ENCODE measurements at places on chromosomes 11 and 22. TPM values are rescaled to one million over a fixed set of nuclear protein-coding genes. Genes with fewer than 3 reads are reported as not detected.

Gene BTG4
- 0.31 TPM for total RNA-seq

Gene KCNQ1
- 1.2 TPM for total RNA-seq

Gene KDM4D
- total RNA-seq, result 2.6 TPM

Gene OSM
- total RNA-seq, result not detected

Gene KLHDC7B
- total RNA-seq, result 0.58 TPM

Gene OR8G1
- total RNA-seq, result not detected

DNA sequence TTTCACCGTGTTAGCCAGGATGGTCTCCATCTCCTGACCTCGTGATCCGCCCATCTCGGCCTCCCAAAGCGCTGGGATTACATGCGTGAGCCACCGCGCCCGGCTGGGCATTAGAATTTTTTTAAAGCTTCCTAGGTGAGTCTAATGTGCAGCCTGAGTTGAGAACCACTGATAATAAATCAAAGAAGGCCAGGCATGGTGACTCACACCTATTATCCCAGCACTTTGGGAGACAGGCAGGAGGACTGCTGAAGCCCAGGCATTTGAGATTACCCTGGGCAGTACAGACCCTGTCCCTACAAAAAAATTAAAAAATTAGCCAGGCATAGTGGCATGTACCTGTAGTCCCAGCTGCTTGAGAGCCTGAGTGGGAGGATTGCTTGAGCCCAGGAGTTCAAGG is 13.7 kb downstream of the MEI1 start:
- no peak overlapping the region for H3K27ac ChIP-seq
- H3K36me3 ChIP-seq, result no peaks in the 10 kb centered on the region
- H3K27me3 ChIP-seq, result no peaks in the 10 kb centered on the region
- H3K4me3 ChIP-seq, result no peak overlapping the region

- H3K27ac ChIP-seq, result no peak overlapping the region
- no peak for DNase-seq
- H3K27me3 ChIP-seq, result no peaks in the 10 kb centered on the region
- no peaks in the 10 kb centered on the region for H3K4me1 ChIP-seq
- no peak overlapping the region for H3K4me3 ChIP-seq
- H3K36me3 ChIP-seq, result no peaks in the 10 kb centered on the region
Measured at GRCh38 chr11:116540645-116541304, 232.0 kb downstream of the BUD13 start.

GRCh38 chr11:43689167-43689566 is 8.6 kb downstream of the HSD17B12 start:
- no peaks in the 10 kb centered on the region for H3K27me3 ChIP-seq
- DNase-seq, result no peak
- H3K4me1 ChIP-seq, result peaks cover 41% of the 10 kb centered on the region
- H3K27ac ChIP-seq, result no peak overlapping the region
- H3K36me3 ChIP-seq, result no peaks in the 10 kb centered on the region

GRCh38 chr11:95092549-95093324 is 3.1 kb downstream of the ENDOD1 start:
- no peaks in the 10 kb centered on the region for H3K36me3 ChIP-seq
- no peak overlapping the region for H3K4me3 ChIP-seq
- peak; percentile 57 for DNase-seq
- no peak overlapping the region for H3K27ac ChIP-seq
- H3K27me3 ChIP-seq, result peaks cover 36% of the 10 kb centered on the region

GRCh38 chr22:30875481-30876215 is 92.9 kb downstream of the MORC2 start:
- H3K27me3 ChIP-seq, result no peaks in the 10 kb centered on the region
- H3K36me3 ChIP-seq, result no peaks in the 10 kb centered on the region
- H3K4me1 ChIP-seq, result no peaks in the 10 kb centered on the region
- no peak overlapping the region for H3K27ac ChIP-seq
- DNase-seq, result no peak

GRCh38 chr22:38987171-38987895 is 5.2 kb downstream of the APOBEC3B start:
- no peak for DNase-seq
- peaks cover 2% of the 10 kb centered on the region for H3K4me1 ChIP-seq
- 0 out of 2 replicates have a peak, but pooled peaks cover 5% of the 10 kb centered on the region for H3K27me3 ChIP-seq
- no peak overlapping the region for H3K4me3 ChIP-seq

DNA sequence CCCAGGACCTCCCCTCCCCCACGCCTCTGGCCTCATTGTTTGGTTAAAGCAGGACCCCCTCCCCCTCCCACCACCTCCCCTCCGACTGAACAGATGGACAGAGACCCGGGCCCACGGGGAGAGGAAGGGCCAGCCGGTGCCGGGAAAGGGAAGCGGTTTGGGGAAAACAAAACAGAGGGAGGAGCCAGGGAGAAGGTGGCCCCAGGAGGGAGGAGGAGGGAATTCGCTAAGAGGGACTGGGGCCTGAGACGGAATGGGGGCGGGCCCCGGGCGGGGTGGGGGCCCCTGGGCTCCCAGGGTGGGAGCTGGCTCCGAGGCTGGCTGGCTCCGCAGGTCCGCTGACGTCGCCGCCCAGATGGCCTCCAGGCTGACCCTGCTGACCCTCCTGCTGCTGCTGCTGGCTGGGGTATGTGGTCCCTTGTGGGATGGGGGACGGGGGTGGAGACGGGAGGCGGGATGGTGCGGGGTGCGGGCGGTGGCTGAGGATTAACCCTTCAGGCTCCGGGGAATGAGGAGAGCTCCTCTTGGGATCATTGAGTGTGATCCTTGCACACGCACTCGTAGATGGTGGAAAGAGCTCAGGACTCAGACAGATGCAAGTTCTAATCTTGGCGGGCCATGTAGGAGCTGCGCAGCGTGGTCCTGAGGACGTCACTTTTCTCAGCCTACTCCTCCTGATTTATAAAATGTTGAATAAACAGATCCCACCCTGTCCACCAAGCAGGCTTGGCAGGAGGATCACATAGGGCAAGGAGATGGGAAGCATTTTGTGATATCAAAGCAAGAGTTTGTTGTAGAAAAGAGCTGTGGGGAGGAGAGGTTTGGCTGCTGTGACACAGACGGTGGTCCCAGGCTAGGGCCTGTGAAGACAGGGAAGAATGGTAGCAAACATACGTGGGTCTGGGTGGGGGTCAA is 688 bp downstream of the SERPING1 start:
- H3K27me3 ChIP-seq, result no peaks in the 10 kb centered on the region
- H3K4me3 ChIP-seq, result peak overlapping the region; percentile 64
- H3K27ac ChIP-seq, result peak overlapping the region; percentile 92
- DNase-seq, result peak; percentile 96
- peaks cover 11% of the 10 kb centered on the region for H3K4me1 ChIP-seq
- no peaks in the 10 kb centered on the region for H3K36me3 ChIP-seq

GRCh38 chr11:73951797-73952196 is 971 bp downstream of the DNAJB13 start:
- H3K36me3 ChIP-seq, result no peaks in the 10 kb centered on the region
- H3K27ac ChIP-seq, result no peak overlapping the region
- peaks cover 3% of the 10 kb centered on the region for H3K4me1 ChIP-seq
- no peak overlapping the region for H3K4me3 ChIP-seq
- no peaks in the 10 kb centered on the region for H3K27me3 ChIP-seq
- no peak for DNase-seq

GRCh38 chr22:44380756-44381486 is 68.2 kb upstream of the SHISAL1 start:
- H3K27me3 ChIP-seq, result no peaks in the 10 kb centered on the region
- H3K27ac ChIP-seq, result no peak overlapping the region
- no peak for DNase-seq

DNA sequence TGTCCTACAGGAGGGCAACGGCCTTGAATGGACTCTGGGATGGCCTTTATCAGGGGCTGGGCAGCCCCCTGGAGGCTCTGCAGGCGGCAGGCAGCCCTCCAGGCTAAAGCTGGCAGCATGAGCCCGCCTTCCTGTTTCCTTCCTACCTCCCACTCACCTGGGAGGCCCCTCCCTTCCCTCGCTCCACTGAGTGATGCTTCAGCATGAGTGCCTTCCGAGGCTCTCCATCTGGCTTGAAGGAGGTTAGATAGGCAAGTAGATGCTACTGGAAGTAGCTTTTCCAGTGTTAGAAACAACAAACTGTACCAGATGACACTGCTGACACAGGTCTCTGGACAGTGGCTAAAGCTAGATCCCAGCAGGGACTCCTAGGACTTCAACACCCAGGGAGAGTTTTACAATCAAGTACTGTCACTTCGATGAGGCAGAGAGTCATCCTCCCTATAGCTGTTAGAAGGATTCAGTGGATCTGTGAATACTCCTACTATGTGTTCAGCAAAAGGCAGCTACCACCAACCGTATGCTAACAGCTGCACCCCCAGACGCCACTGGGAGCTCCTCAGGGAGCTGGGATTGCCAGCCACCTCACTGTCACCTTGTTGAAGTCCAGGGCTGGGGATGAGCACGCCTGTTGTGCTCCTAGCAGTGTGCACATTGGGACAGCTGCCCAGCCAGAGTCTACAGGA is 4.1 kb upstream of the SLC25A1 start:
- no peak overlapping the region for H3K4me3 ChIP-seq
- no peaks in the 10 kb centered on the region for H3K4me1 ChIP-seq
- H3K27me3 ChIP-seq, result no peaks in the 10 kb centered on the region
- no peak for DNase-seq
- no peak overlapping the region for H3K27ac ChIP-seq

DNA sequence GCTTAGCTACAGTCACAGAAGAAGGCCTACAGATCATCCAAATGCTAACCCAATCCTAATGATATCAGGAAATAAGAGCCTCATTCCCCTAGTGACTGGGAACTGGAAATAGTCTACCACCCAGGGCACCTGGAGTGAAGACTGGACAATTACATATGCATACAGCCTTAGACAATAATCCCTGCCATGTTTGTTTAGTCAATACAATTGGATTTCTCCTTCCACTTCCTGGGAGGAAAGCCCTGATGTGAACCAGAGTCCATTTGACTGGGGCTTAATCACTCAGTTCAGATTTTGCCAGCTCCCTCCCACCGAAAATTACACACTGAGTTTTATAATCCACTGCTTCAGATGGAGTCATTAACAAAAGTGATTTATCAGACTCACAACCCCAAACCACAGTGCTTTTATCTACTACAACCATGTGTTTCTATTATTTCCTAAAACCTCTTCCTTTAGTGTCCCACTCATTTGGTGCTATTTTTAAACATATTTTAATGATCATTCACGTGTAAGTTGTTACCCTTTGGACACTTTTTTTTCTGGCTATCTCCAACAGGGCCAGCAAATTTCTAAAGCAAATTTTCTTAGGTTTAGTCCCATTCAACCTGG is 29.9 kb downstream of the CWF19L2 start:
- no peaks in the 10 kb centered on the region for H3K4me1 ChIP-seq
- no peaks in the 10 kb centered on the region for H3K27me3 ChIP-seq
- H3K36me3 ChIP-seq, result no peaks in the 10 kb centered on the region
- no peak overlapping the region for H3K4me3 ChIP-seq
- H3K27ac ChIP-seq, result no peak overlapping the region

DNA sequence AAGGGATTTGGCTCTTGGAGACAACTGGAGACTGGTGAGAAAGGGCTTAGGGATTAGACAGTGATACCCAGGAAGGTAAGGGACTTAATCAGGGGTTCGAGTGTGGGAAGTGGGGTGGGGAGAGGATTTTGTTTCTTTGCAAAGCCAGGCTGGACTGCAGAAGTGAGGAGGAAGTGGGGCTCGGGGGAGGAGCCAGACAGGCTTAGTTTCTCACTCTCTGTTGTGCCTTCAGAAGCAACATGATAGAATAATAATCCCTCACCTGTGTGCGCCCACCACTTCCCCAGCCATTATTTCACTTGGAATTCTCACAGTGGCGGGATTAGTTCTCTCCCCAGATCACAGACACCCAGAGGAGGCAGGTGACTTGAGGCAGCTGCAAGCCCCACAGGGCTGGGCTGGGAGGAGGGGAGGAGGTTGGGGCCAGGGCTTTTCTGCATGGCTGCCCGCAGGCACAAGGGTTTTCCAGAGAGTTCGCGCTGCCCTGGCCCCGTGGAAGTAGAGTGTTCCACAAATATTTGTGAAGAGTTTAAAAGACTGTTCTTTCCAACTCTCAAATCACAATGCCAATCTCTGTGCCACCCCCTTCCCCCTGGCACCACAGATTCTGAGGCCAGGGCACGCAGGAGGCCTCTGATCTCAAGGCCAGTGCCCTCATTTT is 4.0 kb upstream of the SEC14L2 start:
- peaks cover 17% of the 10 kb centered on the region for H3K4me1 ChIP-seq
- H3K4me3 ChIP-seq, result 0 out of 2 replicates have a peak overlapping the region, but pooled peaks have one; percentile 4
- DNase-seq, result no peak
- peaks cover 24% of the 10 kb centered on the region for H3K27me3 ChIP-seq
- no peaks in the 10 kb centered on the region for H3K36me3 ChIP-seq

- H3K4me3 ChIP-seq, result no peak overlapping the region
- H3K4me1 ChIP-seq, result no peaks in the 10 kb centered on the region
- no peaks in the 10 kb centered on the region for H3K27me3 ChIP-seq
- DNase-seq, result peak; percentile 32
- H3K36me3 ChIP-seq, result no peaks in the 10 kb centered on the region
Measured at GRCh38 chr22:50445071-50445879, 29.6 kb downstream of the SBF1 start.

DNA sequence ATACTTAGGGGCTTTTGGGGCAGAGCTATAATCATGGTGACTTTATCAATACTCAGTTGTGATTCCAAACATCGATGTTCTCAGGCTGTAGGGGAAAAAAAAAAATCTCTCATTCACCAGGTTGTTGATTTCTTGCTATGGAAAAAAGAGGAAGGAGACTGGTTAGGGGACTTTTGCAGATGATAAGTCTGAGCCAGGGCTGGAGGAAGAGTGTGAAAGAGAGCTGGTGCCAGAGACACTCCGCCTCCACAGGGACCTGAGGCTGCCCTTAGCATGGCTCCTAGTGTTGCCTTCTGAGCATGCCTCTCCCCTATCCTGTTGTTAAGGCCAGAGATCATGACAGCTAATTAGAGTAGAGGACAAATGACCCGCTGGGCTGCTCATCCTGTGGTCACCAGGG is 16.9 kb downstream of the UPB1 start:
- H3K4me1 ChIP-seq, result peaks cover 19% of the 10 kb centered on the region
- no peaks in the 10 kb centered on the region for H3K27me3 ChIP-seq
- no peak for DNase-seq
- no peak overlapping the region for H3K4me3 ChIP-seq
- no peaks in the 10 kb centered on the region for H3K36me3 ChIP-seq

GRCh38 chr22:43002202-43002586 is 12.8 kb downstream of the PACSIN2 start:
- H3K4me1 ChIP-seq, result peaks cover 74% of the 10 kb centered on the region
- DNase-seq, result peak; percentile 36
- H3K27me3 ChIP-seq, result no peaks in the 10 kb centered on the region
- no peaks in the 10 kb centered on the region for H3K36me3 ChIP-seq
- H3K27ac ChIP-seq, result peak overlapping the region; percentile 14
- H3K4me3 ChIP-seq, result no peak overlapping the region

GRCh38 chr11:78377625-78378418 is 39.8 kb downstream of the GAB2 start:
- peaks cover 8% of the 10 kb centered on the region for H3K4me1 ChIP-seq
- H3K4me3 ChIP-seq, result no peak overlapping the region
- no peaks in the 10 kb centered on the region for H3K36me3 ChIP-seq

DNA sequence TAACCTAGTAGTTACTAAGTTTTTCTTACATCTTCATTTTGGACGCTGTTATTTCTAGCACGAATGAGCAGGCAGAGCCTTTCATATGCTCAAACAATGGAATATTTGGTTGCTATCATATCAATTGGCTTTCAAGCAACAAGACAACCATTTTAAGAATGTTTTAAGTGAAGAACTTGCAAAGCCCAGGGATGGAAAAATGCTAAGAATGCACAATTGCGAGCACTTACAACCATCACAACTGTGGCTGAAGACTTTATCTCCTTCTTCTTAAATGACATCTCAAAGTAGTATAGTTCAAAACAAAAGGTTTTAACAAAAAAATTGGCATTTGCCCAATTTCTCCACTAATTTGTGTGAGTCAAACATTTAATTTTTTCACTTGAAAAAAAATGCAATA is 8.3 kb upstream of the MMP1 start:
- no peaks in the 10 kb centered on the region for H3K36me3 ChIP-seq
- H3K4me1 ChIP-seq, result peaks cover 18% of the 10 kb centered on the region
- peak; percentile 45 for DNase-seq
- H3K27ac ChIP-seq, result no peak overlapping the region
- H3K4me3 ChIP-seq, result no peak overlapping the region

All from GM23338 (cell line).